ENCODE measurements at places on chromosomes 6 and 20. TPM values are rescaled to one million over a fixed set of nuclear protein-coding genes. Genes with fewer than 3 reads are reported as not detected.

DNA sequence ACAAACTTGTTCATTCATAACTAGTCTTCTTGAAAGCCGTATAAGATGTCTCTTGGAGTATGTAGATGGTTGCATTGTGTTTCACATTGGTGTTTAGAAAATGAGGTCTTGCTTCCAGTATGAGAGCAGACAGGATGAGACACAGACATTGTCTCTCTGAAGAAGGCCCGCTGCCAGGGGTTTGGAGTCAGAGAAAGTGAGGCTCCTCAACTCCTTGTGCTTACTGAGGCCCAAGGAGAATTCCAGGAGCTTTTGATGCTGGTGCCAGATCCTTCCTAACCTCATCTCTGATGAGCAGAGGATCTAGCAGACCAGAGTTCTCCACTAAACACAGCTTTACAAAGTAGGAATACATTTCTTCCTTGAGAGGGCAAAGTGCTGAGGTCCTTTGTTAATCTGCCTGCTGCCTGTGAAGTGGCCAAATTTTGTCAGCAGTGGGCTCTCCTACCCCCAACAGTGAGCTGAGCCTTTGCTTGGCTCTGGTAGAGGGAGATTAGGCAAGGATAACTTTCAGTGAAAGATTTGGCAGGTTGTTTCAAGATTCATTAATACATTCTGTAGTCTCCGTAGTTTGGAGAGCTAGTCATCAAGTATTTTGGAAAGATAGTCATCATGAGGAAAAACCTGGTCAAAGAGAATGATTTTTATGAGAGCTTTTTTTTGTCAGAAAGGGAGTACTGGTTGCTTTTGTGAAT, 9.7 kb downstream of the MAPRE1 start:
- no peak for DNase-seq
- no peaks in the 10 kb centered on the region for H3K27me3 ChIP-seq
- H3K4me3 ChIP-seq: no peak overlapping the region
- peaks cover 59% of the 10 kb centered on the region for H3K36me3 ChIP-seq

Gene MTFR2
- 1.8 TPM for total RNA-seq

Gene DYNLT2
- total RNA-seq: 1.9 TPM

GRCh38 chr6:6927521-6928361, 180.0 kb upstream of the RREB1 start:
- H3K27me3 ChIP-seq: no peaks in the 10 kb centered on the region
- H3K4me3 ChIP-seq: no peak overlapping the region
- H3K4me1 ChIP-seq: no peaks in the 10 kb centered on the region
- H3K27ac ChIP-seq: no peak overlapping the region
- H3K36me3 ChIP-seq: no peaks in the 10 kb centered on the region
- no peak for DNase-seq

- H3K36me3 ChIP-seq: peaks cover 3% of the 10 kb centered on the region
- peaks cover 2% of the 10 kb centered on the region for H3K4me1 ChIP-seq
- no peak overlapping the region for H3K4me3 ChIP-seq
- no peaks in the 10 kb centered on the region for H3K27me3 ChIP-seq
- H3K27ac ChIP-seq: no peak overlapping the region
- no peak for DNase-seq
Measured at GRCh38 chr20:32898729-32899128, 40.0 kb downstream of the EFCAB8 start.

GRCh38 chr6:228881-229651, 63.2 kb upstream of the DUSP22 start:
- H3K27ac ChIP-seq: no peak overlapping the region
- DNase-seq: no peak
- H3K27me3 ChIP-seq: peaks cover 5% of the 10 kb centered on the region
- no peaks in the 10 kb centered on the region for H3K4me1 ChIP-seq
- H3K4me3 ChIP-seq: no peak overlapping the region
- H3K36me3 ChIP-seq: no peaks in the 10 kb centered on the region

DNA sequence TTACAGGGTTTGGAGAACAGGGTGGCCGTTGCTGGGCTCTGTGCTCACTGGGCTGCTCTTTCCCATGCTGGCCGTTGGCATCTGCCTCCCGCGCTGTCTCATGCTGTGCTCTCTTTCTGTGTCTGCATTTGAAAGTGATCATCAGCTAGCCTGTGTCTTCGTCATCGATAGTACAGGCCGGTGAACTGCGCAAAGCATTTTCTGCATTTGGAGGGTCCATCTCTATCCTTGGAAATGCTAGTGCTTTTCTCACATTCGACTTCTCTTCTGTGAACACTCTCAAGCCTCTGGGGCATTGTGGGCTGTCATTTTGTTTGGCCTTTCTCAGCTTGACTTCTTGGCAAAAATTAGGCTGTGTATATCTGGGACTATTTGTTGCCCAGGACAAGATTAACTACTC, 6.8 kb upstream of the SNHG17 start:
- H3K27ac ChIP-seq: no peak overlapping the region
- DNase-seq: no peak
- no peaks in the 10 kb centered on the region for H3K27me3 ChIP-seq
- H3K4me3 ChIP-seq: no peak overlapping the region
- peaks cover 12% of the 10 kb centered on the region for H3K4me1 ChIP-seq
- H3K36me3 ChIP-seq: no peaks in the 10 kb centered on the region

DNA sequence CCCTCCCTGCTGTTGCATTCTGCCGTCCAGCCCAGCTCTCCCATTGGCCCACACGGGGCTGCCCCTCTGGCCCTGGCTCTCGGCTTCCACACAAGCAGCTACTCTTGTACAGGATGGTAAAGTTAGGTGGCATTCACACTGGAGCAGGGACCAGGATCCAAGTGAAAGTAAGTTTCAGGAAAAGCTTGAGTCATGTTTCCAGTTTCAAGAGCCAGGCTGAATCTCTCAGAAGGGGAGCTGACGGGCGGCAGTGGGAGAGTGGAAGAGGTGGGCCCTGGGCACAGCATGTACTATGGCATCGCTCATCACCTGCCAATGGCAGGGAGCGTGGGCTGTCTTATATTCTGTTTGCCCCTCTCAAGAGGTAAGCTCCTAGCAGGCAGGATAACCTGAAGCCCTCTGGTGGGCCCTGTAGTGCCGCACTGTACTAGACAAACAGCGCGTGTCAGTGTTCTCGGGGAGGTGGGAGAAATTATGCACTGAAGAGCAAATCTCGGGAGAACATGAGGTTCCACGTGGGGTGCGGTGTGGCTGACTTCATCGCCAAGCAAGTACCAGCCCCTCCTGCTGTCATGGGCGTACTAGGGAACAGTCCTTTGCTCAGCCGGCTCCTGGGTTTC, 241.5 kb downstream of the NRN1 start:
- DNase-seq: no peak
- no peaks in the 10 kb centered on the region for H3K4me1 ChIP-seq
- H3K36me3 ChIP-seq: no peaks in the 10 kb centered on the region

GRCh38 chr6:150403458-150404246, 34.8 kb downstream of the IYD start:
- no peak for DNase-seq
- no peaks in the 10 kb centered on the region for H3K4me1 ChIP-seq
- H3K27me3 ChIP-seq: no peaks in the 10 kb centered on the region

- no peaks in the 10 kb centered on the region for H3K4me1 ChIP-seq
- H3K27ac ChIP-seq: no peak overlapping the region
- no peak overlapping the region for H3K4me3 ChIP-seq
- H3K27me3 ChIP-seq: peaks cover 64% of the 10 kb centered on the region
- DNase-seq: no peak
Measured at GRCh38 chr20:1888796-1889463, 6.3 kb upstream of the SIRPA start.
